ENCODE measurements at places on chromosomes 7 and 10.

GRCh38 chr10:77633376-77633775, 4.2 kb downstream of the KCNMA1 start:
- DNase-seq, result no peak

GRCh38 chr10:95214369-95214768, 20.3 kb downstream of the ACSM6 start:
- no peak for DNase-seq

DNA sequence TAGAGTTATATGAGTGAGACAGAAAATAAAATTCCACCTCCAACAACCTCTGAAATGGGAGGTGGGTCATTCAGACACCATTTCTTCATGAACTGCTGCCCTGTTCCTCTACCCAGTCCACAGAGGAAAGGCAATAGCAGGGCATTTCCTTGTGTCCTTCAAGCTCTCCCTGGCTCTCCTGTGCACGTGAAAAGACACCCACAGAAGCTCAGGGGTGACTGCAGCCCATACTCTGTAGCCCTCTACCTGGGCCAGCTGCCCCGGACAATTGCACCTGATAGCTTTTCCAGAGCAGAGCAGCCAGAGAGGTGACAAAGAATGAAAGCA, 10.0 kb downstream of the ST8SIA6 start:
- no peak for DNase-seq

GRCh38 chr7:43364391-43364790, 218.5 kb upstream of the STK17A start:
- no peak for DNase-seq

DNA sequence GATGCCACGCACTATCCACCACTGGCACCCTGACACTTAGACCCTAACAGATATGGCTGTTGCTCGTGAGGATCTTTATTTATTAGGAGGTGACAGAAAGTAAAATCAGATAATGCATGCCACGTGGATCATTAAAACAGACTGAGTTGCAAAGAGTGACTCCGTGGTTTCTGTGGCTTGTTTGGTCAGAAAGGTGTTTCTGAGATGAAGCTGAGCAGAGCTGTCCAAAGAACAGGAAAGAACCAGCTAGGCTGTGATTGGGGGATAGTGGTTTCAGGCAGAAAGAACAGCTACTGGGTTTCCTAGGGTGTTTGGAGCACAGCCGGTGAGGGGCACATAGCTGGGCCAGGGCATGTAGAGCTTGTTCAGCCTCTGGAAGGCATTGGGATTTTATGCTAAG, 34.4 kb downstream of the CSGALNACT2 start:
- no peak for DNase-seq

- no peak for DNase-seq
These were observed 20.4 kb upstream of the ECHDC3 start for GRCh38 chr10:11721806-11722205.

DNA sequence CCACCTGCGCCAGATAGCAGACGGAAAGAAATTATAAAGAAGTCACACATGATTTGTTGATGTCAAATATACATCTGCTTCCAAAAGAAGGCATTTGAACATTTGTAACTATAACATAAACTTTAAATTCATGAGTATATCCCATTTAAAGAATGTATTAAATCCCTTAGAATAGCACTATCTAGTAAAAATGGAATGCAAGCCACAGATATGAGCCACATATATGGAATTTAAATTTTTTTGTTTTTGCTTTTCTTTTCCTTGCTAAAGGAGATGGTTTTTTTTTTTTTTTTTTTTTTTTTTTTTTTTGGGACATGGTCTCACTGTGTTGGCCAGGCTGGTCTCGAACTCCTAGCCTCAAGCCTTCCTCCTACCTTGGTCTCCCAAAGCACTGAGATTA, 730.8 kb downstream of the PHTF2 start:
- DNase-seq, result no peak

GRCh38 chr10:29022513-29022912, 266.4 kb upstream of the LYZL1 start:
- DNase-seq, result no peak

DNA sequence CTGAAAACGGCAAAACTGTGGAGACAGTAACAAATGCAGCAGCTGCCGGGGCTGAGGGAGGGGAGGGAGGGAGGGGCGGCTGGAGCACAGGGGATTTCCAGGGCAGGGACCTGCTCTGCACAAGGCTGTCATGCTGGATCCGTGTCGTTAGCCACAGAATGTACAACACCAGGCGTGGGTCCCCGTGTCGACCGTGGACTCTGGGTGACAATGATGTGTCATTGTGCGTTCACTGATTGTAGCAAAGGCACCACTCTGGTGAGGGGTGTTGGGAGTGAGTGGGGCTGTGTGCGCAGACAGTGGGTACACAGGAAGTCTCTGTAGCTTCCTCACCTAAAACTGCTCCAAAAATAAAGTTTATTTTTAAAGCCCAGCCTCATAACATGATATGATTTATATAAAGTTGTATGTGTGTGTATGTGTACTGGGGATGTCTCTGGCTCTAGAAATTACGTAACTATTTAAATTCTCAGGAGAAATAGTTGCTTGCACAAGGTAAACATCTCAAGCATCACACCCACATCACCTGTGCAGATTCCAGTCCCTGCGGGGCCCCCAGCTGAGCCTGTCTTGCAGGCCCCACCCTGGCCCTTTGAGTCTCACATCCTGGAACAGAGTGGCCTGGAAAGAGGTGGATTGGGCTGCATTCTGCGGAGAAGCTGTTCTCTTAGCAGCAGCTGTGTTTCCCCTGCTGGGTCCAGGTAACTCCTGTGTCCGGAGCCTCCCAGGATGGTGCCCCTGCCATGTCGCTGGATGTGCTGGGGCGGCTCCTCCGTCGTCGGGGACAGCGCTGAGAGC, 135.7 kb downstream of the DYNC2I1 start:
- no peak for DNase-seq

GRCh38 chr10:33760056-33760943, 425.8 kb upstream of the NRP1 start:
- DNase-seq, result no peak

DNA sequence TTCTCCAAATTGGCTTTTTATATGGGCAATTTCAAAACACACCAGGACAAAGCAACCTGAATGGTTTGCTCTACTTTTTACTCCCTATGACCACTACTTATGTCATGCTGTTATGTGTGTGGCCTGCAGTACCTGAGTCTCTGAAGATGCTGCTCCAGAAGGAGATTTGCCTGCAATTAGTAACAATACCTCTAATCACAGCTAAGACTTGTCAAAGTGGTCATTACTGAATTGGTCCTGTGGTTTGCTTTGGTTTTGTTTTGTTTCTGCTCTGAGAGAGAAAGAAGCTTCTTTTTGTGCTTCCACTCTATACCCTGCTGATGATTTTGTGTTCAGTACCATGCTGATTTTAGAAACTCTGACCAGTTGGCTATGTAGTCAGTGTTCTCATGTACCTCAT, 25.5 kb downstream of the HGF start:
- no peak for DNase-seq

DNA sequence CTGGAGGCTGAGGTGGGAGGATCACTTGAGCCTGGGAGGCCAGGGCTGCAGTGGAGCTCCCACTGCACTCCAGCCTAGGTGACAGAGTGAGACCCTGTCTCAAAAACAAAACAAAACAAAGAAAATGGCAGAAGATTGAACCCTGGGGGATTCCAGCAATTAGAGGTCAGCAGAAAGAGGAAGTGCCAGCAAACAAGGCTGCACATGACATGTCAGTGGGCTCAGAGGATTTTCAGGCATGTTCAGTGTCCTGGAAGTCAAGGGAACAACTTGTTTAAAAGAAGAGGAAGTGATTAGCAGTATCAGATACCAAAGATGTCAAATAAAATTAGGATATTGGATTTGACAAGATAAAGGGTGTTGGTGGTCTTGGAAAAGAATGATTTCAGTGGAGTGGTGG, 32.3 kb downstream of the RAB18 start:
- DNase-seq, result no peak

- no peak for DNase-seq
These were observed 41.3 kb downstream of the CUBN start for GRCh38 chr10:17088118-17088806.

GRCh38 chr7:1985042-1985441, 247.7 kb downstream of the MAD1L1 start:
- no peak for DNase-seq
